ENCODE measurements at places on chromosomes 2 and 18.

- DNase-seq = peak; percentile 59
Observed at GRCh38 chr2:74548900-74549826, 4.6 kb downstream of the LOXL3 start.

- DNase-seq = no peak
Observed at GRCh38 chr2:133414486-133415209, 153.6 kb downstream of the NCKAP5 start.

DNA sequence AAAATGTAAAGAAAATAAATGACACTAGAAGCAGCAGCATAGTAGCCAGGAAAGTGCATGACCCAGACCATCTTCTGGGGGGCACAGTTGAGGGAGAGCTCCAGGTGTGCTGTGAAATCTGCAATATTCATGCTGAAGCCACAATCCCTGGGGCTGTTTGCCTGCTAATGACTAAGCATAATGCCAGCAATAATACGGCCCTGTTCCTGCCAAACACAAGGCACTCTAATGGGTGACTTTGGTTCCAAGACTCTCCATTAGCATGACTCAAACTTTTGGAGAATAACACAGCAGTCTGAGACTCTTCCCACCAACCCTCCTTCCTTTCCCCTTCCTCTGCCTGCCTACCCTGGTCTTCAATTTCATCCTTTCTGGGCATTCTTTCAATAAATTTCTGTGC, 77.9 kb upstream of the DOCK10 start:
- peak; percentile 43 for DNase-seq

DNA sequence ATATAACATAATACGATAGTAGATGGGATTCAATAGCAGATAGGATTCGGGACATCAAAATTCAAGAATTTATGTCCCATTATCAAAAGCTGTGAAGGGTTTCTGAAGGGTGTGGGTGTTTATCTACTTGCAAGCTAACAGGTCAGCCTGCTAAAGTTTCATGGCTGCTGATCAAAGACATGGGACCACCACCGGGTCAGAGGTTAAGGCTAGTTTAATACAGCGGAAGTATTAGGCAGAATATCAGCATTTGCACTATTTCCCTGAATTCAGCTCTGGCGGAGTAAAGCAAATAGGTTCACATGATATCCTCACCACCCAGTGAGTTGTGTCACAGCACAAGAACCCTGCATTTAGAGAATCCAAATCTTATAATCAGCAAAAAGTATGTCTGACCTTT, 82.5 kb downstream of the DSEL start:
- no peak for DNase-seq

Measured in myocyte (in vitro differentiated cells).